ENCODE measurements at places on chromosomes 6 and 20.

DNA sequence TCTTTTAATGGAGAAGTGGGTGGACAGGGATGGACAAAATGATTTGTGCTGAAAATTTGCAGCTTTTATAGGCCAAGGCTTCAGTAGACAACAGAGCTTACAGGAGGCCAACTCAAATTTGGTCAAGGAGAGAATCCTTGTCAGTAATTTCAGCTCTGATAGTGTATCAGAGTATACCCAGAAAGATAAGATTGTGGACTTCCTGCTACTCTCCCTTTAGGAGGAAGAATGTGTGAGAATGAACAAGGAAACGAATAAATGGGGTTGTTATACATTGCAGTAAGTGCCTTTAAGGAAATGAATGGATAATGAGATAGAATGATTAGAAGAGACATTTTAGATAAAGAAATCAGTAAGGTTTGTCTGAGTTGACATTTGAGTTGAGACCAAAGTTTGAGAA, 519.9 kb downstream of the UTRN start:
- no peak for ATAC-seq

DNA sequence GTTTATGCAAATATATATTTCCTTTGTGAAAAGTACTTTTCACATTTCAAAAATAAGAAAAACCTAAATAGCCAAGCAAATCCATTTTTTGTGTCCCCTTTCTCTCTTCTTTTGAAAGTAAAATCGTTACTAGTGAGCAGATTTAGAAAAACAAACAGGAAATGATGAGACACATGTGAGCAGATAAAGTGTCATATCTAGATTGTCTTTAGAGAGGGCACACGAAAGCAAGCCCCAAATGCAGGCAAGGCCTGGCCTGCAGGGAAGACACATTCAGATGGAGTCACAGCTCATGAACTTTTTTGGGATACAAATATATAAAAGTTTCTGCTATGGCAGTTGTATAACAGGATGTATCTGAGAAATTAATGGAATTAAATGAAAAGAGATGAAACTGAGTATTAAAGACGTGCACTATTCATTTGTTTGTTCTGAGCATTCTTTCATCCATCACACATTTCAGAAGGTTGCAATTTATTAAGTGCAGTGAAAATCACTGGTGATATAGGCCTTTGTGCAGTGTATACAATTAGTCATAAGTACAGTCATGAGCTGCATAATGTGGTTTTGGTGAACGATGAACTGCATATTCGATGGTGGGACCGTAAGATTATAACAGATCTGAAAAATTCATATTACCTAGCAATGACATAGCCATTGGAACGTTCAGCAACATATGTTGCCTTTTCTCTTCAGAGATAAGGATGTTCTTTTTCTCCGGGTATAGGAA, 101.4 kb downstream of the PACRG start:
- no peak for ATAC-seq

DNA sequence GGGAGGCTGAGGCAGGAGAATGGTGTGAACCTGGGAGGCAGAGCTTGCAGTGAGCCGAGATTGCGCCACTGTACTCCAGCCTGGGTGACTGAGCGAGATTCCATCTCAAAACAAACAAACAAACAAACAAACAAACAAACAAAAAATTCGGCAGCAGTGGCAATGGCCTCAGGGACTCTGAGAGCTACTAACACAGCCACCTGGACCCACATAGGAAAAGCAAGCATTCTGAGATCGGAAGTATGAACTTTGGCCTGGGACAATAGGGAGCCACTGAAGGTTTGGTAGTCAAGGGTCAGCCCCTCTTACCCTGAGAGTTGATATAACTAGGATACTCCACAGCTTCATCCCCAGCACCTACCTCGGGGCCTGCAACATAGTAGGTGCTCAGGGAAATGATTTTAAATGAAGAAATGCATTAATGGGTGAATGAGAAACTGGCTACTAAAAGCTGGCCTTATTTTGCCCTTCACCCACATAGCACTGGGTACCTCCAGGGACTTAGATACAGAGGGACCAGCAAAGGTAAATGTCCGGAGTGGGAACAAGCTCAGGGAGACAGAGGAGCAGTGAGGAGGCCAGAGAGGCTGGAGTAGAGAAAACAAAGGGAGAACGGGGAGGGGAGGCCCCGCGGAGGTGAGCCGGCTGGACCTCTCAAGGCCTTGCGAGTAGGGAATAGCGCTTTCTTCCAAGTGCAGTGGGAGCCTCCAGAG, 46.6 kb upstream of the PTGIS start:
- no peak for ATAC-seq

DNA sequence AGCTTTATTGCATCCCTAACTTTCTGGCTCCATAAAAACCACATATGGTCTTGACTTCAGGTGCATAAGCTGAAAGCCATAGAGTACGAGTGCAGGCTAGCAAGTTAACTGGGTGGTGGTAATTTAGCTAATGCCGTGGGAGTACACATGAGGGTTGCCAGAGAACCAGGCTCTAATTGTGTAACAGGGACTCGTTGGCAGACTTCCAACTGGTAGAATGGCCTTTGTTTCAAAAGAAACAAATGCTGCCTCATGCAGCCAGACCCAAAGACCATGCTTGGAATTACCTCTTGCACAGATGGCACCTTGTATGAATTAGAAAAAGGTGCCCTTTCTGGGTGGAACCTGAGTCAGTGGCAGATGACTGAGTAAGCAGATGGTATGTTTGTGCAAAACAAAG, 73.2 kb downstream of the LY86 start:
- no peak for ATAC-seq

GRCh38 chr6:135088281-135088680, 33.7 kb upstream of the HBS1L start:
- ATAC-seq = no peak

- ATAC-seq = no peak
These were observed 1686.4 kb downstream of the GRIK2 start for GRCh38 chr6:103079867-103080266.

- ATAC-seq = no peak
These were observed 81.8 kb downstream of the KIF16B start for GRCh38 chr20:16491294-16491905.

GRCh38 chr6:132607544-132608233, 16.4 kb downstream of the TAAR2 start:
- no peak for ATAC-seq

DNA sequence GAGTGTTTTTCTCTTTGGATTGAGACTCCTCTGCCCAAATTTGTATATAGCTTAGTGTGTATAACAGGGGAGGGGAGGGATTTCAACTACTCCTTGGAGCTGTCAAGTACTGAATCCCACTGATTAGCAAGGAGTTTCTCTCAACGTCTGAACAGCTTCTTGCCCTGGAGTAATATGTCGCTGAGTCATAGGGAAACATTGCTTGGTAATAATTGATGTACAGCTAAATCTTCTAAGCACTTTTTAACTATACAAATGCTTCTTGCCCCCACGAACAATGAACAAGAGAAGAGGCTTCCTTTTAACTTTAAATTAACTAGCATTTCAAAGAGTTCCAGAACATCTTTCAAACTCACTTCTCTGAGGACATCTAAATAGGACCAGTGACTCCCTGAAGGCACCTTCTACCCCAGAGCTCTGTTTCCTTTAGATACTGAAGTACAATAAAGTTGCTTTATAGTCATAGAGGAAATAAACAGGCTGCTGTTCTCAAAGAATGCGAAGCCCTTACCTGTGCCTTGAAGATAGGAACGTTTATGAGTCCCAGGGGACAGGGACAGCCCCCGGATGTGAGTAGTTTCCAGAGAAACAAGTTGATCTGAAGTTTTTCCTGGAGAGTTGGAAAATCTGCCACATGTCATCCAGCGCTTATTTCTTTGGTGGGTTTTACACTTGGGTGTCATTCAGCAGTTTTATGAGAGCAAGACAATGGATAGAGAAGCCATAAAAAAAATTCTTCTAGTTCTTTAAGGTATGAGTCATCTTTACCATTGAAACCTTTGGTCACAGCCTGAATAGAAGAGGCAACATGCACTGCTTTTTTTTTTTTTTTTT, 462.5 kb upstream of the BTBD3 start:
- ATAC-seq = peak; percentile 41

DNA sequence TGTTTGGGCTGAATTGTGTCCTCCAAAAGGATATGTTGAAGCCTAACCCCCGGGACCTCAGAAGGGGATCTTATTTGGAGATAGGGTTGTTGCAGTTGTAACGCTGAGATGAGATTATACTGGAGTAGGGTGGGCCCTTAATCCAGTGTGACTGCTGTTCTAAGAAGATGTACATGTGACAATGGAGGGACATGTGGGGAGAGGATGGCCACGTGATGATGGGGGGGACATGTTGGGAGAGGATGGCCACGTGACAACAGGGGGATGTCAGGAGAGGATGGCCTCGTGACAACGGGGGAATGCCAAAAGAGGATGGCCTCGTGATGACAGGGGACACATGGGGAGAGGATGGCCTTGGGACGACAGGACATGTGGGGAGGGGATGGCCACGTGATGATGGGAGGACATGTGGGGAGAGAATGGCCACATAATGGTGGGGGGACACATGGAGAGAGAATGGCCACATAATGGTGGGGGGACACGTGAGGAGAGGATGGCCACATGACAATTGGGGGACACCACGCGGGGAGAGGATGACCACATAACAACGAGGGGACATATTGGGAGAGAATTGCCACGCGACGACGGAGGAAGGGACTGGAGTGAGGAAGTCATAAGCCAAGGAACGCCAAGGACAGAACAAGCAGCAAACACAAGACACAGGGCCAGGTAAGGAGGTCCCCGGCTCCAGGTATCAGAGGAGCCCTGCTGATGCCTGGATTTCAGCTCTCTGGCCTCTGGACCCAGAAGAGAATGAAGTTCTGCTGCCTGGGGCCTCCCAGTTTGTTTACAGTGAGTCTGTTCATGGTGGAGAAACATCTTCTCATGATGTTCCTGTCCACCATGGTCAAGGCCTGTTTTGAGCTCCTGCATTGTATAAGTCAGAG, 29.2 kb downstream of the SYNJ2 start:
- no peak for ATAC-seq

DNA sequence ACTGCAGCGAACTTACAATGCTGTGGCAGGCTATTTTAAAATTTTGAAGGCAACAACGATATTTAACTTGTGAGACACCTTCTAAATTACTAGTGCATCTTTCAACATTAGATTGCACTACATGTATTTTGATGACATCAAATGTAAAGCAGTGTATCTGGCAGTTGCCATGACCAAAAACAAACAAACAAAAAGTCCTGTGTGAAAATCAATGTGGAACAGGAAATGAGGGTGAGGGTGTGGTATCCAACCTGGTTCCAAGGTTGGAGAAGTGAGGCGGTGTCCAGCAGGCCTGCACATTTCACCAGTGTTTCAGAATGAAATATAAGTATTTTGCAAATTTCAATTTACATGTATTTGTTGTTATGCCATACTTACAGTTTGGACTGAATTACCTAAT, 112.0 kb downstream of the LAMP5 start:
- peak; percentile 82 for ATAC-seq

- peak; percentile 14 for ATAC-seq
These were observed 571 bp upstream of the FOXC1 start for GRCh38 chr6:1609041-1609647.

GRCh38 chr20:5859608-5860007, 90.7 kb downstream of the TRMT6 start:
- peak; percentile 75 for ATAC-seq

DNA sequence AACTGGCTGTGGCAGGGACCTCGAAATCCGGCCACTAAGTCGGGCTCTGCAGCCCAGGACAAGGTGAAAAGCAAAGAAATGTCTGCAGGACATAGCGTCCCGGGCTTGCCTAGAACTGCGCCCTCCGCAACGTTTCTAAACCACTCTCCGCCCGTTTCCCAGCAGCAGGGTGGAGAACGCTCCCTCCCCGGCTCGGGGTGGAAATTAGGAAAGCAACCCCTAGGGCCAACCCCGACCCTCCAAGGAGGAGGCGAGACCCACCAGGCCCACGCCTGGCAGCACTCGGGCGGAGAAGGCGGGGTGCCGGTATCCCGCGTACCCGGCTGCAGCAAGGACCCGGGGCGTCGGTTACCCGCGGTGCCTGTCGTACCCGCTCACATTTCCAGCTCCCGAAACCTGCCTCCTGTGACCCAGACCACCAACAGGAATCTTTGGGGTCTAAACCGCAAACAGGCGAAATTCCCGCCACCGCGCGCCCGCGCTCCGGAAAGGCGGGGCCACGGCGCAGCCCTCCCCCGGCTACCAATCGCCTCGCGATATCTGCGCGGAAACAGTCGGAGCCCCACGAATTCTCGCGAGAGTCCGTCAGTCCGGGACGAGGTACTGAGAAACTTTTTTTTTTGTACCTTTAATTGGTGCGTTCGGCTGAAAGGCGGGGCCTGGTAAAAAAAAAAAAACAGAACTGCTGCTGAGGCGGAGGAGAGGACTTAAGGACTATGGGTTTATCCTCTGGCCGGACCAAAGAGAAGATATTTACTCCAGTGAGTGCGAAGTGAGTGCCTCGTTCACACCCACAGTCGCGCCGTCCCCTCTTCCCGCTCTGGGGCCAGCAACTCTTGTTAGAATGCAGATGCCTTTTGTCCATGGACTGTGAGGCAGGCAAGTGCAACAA, at the start of gene MMS22L:
Gene MMS22L, minus strand, starts transcription at position 491 of the 892 bp plus-strand sequence. CDS start 739 bp downstream, outside the sequence.
- ATAC-seq = peak; percentile 98
